ENCODE measurements at places on chromosomes 6 and 20. TPM values are rescaled to one million over a fixed set of nuclear protein-coding genes. Genes with fewer than 3 reads are reported as not detected.

The PSORS1C2 gene
- total RNA-seq = not detected

DNA sequence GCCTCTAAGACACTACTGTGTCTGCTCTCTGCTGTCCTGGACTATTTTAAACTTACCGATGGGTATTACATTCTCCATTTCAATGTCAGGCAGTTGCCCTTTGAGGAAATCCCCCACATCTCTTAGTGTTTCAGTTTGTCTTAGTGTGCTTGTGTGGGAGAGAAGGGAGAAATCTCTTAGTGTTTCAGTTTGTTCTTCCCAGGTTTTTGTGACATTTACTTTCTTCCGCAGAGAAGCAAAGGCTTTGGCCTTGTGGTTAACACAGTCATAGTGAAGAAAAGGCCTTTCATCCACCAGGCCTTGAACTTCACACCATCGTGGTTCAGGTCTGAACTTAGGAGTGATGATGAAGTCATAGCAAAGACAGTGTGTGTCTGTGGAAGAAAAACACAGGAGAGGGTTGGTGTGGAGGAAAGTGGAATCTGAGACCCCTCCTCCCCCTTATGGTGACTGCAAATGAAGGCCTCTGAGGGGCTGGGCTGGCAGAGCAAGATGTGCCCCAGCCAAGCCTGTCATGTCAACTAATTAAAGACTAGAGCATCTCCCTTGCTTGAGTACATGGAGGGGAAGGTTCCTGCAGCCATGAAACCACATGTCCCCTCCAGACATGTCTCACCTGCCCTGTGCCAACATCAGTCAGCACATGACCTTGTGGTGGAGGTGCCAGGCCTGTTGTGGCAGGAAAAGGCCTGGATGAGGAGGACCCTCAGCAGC is 23.9 kb downstream of the RAET1L start:
- H3K4me3 ChIP-seq = no peak overlapping the region
- no peaks in the 10 kb centered on the region for H3K36me3 ChIP-seq
- H3K27me3 ChIP-seq = peaks cover 13% of the 10 kb centered on the region
- no peak for DNase-seq

GRCh38 chr6:143744551-143745165 is 66.9 kb downstream of the PHACTR2 start:
- H3K27me3 ChIP-seq = no peaks in the 10 kb centered on the region
- H3K36me3 ChIP-seq = no peaks in the 10 kb centered on the region
- peaks cover 51% of the 10 kb centered on the region for H3K4me1 ChIP-seq
- peak overlapping the region; percentile 6 for H3K4me3 ChIP-seq
- DNase-seq = peak; percentile 66

GRCh38 chr6:138086573-138087196 is 20.5 kb downstream of the PERP start:
- no peak overlapping the region for H3K27ac ChIP-seq
- H3K4me3 ChIP-seq = no peak overlapping the region
- peaks cover 35% of the 10 kb centered on the region for H3K4me1 ChIP-seq
- no peaks in the 10 kb centered on the region for H3K36me3 ChIP-seq
- H3K27me3 ChIP-seq = no peaks in the 10 kb centered on the region

DNA sequence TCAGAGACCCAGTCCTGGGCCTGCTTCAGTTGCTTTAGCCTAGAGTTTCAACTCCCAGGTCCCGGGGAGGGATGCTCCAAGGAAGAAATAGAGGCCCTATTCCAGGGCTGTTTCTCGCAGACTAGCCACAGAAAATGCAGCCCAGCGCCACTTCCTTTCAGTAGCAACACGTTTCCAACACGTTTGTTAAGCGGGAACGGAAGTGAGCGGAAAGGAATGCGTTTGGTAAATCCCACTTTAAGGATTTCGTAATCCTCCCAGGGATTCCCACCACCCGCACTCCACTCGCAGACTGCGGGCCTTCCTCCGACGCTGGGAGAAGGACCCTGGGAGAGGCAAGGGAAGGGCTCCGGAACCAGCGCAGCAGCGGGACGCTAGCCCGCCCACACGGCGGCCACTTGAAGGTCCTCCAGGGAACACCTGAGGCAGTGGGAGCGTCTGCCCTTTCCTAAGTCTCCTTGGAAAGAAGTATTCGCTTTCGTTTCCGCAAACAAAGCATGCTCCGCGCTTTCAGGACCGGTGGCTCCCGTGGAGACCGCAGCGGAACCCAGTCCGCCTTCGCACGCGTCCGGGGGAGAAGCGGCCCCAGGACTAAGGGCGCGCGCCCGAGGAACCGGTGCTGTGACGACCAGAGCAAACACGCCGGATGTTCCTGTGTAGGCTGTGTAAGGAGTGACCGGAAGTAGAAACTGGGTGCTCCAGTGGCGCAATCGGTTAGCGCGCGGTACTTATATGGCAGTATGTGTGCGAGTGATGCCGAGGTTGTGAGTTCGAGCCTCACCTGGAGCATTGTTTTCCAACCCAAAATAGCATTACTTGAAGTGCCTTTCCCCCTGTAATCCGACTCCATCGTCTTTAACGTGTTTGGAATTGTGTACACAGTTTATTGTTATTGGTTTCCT is 227.6 kb upstream of the PRSS16 start:
- H3K4me3 ChIP-seq = peak overlapping the region; percentile 54
- H3K27ac ChIP-seq = peak overlapping the region; percentile 84
- H3K27me3 ChIP-seq = no peaks in the 10 kb centered on the region
- H3K36me3 ChIP-seq = no peaks in the 10 kb centered on the region
- DNase-seq = peak; percentile 89
- 0 out of 2 replicates have a peak, but pooled peaks cover 4% of the 10 kb centered on the region for H3K4me1 ChIP-seq

- no peaks in the 10 kb centered on the region for H3K36me3 ChIP-seq
- H3K27ac ChIP-seq = no peak overlapping the region
- no peak for DNase-seq
- no peaks in the 10 kb centered on the region for H3K27me3 ChIP-seq
- H3K4me3 ChIP-seq = no peak overlapping the region
- H3K4me1 ChIP-seq = no peaks in the 10 kb centered on the region
Measured at GRCh38 chr6:43897571-43898302, 127.7 kb downstream of the VEGFA start.

GRCh38 chr20:39862470-39862891 is 826.6 kb downstream of the MAFB start:
- H3K27me3 ChIP-seq = no peaks in the 10 kb centered on the region
- no peaks in the 10 kb centered on the region for H3K36me3 ChIP-seq
- H3K4me3 ChIP-seq = no peak overlapping the region
- no peaks in the 10 kb centered on the region for H3K4me1 ChIP-seq
- no peak overlapping the region for H3K27ac ChIP-seq

Data from SJSA1 (cell line).